Muscle of back (tissue), 13 donors: ENCODE measurements at places on chromosomes 1 and 21. TPM values are rescaled to one million over a fixed set of nuclear protein-coding genes. Genes with fewer than 3 reads are reported as not detected.
A peak's percentile ranks its signal among the peaks of the same experiment; 100 is the strongest.

- no peak for DNase-seq
Observed at GRCh38 chr1:229035054-229035747, 235.7 kb upstream of the RAB4A start.

DNA sequence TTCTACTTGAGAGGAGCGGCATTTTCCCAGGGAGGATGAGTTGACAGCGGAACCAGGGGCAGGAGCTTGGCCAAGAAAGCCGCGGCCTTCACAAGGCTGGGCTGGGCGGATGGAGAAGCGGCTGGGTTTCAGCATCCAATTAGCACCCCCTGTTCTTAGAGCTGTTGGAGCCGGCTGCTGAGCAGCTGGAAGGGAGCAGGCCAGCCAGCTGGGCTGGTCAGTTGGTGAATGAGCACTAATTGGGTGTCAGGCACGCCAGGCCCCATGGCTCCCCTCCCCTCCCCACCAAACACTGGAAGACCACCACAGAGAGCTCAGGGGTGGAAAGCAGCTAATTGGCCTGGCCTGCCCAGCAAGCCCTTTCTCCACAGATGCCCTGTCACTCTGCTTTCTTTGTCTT, 245.6 kb downstream of the RRAGC start:
- DNase-seq, result peak; percentile 19

DNA sequence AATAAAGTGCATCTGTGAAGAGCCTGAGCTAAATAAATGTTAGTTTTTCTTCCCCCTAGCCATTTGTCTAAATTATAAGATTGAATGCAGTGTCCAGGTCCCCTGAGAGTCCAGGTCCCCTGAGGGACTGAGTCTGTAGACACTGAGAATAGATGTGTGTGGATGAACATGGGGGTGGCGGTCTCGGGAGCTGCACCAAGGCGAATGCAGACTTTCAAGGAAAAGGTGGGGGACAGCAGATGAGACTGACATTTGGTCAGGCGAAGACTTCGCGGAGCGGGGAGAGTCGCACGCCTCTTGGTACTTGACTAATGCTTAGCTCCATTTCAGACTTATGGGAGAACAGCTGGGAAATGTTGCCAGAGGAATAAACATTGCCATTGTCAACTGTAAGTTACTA, 17.7 kb upstream of the MX2 start:
- DNase-seq, result no peak

DNA sequence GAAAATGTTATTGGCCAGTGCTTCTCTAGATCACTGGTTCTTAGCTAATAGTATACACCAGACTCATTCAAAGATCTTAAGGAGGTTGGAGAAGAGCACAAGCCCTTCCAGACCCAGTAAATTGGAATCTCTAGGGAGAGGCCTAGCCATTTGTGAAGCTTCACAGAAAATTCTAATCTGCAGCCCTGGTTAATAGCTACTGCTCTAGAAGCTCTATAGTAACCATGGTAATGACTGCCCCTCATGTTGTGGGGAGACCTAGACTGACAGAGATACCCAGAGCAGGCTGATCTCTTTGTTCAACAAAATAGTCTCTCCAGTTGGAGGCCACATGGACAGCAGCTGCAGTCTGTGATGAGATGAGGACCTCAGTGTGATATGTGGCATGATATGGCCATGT, 31.7 kb downstream of the ARID1A start:
- no peak for DNase-seq

GRCh38 chr1:72547412-72547811, 265.1 kb upstream of the NEGR1 start:
- no peak for DNase-seq

Gene MCOLN2
- 0.09 TPM for polyA plus RNA-seq

DNA sequence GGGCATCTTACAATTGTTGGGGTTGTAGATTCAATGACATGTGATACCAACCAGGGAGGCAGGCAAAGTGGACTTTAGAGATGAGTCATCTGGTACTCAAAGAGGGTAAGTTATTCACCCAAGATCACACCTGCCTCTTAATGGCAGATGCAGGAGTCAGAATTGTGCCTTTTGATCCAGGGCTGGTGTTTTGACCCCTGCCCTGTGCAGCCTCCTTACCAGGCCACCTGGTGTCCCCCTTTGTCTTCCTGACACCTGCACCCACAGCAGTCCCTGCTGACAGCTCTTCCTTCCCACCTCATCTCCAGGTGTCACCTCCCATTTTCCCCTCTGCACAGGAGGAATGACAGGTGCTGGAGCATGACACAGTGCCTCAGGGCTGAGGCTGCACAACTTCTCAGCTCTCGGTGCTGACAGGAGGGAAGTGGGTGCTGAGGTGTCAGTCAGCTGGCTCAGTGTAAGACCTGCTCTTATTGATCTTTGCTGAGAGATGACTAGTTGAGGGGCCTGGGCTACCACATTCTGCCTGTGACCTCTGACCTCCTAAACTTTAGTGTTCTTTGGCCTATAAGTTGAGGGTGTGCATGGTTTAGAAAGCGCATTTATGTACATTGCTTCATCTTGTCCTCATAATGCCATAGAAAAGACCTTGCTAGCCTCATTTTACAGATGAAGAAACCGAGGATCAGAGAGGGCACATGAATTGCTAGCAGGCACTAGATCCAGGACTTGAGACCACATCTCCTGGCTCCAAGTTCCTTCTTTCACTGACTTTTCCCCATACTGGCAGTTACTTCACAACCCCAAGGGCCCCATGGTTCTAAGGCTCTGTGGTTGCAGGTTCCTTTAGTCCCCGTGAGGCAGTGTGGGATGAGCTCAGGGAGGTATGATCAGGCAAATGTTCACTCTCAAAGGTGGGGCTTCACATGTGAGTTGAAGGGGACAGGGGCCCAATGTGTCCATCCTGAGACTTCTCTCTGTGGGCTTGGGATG, 31.3 kb downstream of the CACNA1E start:
- DNase-seq, result no peak

Gene APOBEC4
- polyA plus RNA-seq, result not detected

DNA sequence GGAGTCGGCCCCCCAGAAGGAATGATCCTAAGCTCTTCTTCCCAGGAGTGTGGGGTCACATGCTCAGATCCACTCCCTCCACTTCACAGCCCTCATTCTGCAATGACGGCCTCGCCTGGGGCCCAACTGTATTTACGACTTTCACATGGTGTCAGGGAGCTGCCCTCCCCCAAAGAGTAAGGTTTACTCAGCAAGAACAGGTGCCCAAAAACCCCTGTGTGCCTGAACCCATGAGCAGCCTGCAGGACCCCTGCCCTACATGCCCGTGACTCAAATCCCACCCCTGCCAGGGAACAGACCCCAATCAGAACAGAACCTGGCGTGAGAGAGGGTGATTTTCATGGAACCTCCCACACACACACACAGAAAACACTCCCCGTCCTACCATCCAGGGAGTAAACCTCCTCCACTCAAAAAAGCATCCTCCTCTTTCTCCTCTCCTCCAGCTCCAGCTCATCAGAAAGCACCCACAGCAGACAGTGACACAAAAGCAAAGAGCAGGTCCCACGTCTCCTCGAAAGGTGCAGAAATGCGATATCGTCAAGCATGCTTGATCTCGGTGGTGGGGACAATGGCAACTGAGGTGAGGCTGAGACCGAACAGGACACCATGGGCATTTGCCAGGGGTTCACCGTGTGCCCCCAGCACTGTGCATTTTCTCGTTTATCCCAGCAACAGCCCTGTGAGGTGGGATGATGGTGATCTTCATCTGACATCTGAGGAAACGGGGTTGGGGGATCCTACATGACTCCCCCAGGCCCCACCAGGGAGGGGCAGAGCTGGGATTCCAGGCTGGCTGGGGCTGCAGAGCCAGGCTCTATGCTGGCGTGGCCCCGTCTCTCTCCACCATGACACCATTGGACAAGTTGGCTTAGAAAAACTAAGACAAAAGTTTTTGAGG, 397.9 kb downstream of the NPHP4 start:
- DNase-seq, result no peak

- DNase-seq, result no peak
Observed at GRCh38 chr1:68358439-68358838, 91.3 kb downstream of the RPE65 start.
